Right kidney (tissue), 9 donors: ENCODE measurements at places on chromosomes 4 and X.

DNA sequence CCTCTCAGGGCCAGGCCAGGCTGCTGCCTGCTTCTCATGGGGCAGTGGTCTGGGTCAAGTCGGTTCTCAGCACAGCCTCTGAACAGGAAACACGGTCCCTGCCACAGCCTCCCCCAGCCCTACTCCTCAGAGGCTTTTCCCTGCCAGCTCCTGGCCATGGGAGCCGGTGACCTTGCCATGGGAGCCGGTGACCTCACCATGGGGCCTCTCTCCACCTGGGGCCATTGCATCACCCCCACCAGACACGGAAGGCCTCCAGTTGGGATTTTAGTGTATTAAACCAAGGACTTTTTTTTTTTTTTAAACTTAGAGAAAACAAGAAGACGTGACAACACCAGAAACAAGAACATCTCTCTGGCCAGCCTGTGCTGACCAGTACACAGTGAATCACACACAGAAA, 25.6 kb downstream of the ETDB start:
- no peak for DNase-seq

DNA sequence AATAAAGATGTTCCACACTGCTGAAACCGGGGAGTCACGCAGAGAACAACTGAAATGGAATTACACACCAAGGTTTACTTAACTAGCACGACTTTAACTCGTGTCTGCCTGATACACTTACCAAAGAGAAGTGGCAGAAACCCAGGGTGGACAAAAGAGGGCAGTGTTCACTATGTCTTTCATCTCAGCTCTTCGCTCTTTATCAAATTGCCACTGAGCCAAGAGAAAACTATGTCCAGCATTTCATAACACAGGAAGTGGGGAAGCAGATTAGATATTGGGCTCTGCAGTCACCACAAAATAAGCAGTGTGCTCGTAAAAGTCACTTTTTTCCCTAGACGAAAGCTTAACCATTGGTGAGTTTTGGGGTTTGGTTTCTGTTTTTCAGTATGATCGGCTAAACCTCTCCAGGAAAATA, 155.7 kb downstream of the CHIC2 start:
- DNase-seq = peak; percentile 45

GRCh38 chr4:76753814-76754213, 144.1 kb downstream of the SOWAHB start:
- peak; percentile 63 for DNase-seq

GRCh38 chr4:11489453-11490083, 60.9 kb upstream of the HS3ST1 start:
- DNase-seq = no peak

DNA sequence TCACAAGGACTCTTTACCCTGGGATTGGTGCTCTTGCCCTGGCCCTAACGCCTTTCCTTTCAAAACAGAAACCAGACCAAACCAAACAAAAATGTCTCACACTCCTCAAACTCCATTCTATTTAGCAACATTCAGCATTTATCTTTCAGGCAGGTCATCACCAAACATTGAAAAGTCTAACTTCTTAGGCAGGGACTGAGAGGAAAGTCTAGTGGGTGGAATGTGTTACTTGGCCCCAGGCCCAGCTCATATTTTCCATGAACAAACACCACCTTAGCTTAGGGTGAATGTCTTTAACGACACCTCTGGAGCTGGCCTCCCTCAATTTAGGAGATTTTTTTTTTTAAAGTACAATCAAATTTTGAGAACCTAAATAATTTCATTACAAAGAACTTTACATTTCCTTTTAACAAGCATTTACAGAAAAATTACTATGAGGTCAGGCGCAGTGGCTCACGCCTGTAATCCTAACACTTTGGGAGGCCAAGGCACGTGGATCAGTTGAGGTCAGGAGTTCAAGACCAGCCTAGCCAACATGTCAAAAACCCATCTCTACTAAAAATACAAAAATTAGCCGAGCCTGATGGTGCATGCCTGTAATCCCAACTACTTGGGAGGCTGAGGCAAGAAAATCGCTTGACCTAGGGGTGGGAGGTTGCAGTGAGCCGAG, 10.2 kb upstream of the N4BP2 start:
- no peak for DNase-seq

DNA sequence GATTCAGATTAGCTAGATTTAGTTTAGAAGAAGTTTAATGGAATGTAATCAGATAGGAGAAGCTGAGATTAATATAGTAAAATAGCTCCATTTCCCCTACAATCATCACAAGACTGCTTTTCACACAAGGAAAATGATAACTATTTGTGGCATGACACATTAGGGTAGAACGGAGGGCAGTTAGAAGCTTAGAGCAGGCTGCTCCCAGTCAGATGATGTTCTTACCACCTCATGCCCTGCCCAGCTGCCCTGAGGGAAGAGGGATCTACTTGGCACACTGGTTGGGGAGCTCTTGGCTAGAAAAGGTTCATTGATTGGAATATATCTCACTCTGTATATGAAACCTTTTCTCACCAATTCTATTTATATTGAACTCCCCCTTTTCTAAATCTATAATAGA, 180.7 kb upstream of the IL15 start:
- no peak for DNase-seq

DNA sequence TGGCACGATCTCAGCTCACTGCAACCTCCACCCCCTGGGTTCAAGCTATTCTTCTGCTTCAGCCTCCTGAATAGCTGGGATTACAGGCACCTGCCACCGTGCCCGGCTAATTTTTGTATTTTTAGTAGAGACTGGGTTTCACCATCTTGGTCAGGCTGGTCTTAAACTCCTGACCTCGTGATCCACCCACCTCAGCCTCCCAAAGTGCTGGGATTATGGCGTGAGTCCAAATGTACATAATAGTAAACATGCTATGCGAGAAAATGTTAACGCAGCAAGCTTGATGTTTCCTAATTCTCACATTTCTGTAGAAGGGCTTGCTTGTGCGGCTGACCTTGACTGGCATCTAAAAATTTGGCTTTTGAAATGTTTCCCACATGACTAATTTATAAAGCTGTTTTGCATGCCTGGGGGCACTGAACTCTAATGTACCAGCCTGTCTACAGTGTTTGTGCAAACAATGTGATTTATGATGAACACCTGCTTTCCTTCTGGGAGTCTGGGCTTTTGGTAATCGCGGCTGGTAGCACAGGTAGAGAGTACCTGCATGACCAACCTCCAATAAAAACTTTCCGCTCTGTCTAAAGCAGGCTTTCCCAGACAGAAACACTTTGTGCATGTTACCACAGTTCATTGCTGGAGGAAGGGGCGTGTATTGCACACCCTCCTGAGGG, 216.8 kb downstream of the IL15 start:
- DNase-seq = peak; percentile 16

GRCh38 chr4:185846505-185847150, 34.6 kb upstream of the SORBS2 start:
- no peak for DNase-seq

DNA sequence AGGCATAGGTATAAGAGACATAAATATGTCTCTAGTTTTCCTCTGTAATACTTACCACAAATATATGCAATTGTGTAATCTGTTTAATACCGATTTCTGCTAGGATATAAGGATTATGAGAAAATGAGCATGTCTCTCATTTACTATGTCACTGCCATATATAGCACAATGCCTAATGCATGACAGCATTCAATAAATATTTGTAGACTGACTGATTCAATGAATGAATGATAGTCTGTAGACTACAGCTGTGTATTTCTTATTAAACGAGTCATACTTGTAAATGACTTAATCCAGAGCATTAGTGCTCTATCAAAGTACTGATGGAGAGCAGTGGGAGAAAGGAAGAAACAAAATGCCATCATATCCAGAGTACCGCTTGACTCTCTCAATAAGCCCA, 175.6 kb downstream of the PPP3CA start:
- no peak for DNase-seq
